ENCODE measurements at places on chromosomes 1 and 21.

DNA sequence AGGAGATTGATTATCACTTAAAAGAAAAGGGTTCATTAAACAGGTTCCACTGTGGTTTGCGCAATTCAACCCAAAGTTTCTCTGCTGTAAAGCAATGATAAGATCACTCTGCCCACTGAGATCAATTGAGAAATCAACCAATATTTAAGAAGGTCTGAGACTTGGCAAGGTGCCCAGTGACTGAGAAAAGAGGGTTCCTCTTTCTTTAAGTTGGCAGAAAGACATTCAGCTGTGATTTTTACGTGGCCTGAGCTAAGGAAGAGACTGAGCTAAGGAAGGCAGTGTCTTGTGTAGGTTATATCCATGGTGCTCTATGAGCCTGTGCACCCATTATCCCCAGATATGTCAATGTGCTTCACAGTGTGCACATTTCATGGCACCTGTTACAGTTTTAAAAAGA, 344.1 kb downstream of the DISC1 start:
- no peak for DNase-seq

DNA sequence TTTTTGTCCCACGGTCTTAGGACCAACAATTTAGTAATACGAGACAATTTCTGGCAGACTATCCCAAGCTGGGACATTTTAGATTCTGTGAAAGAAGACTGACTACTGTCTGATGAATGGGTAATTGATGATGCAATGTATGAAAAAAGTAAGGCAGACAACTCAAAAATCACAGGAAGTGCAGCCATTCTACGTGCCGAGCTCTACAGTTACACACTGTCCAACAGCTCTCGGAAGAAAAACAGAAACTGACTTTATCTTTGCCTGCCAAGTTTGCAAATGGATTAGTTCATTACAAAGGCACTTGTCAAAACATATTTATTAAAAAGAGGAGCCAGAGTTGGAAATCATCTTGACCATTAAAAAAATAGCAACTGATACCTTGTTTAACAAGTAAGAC, 31.3 kb downstream of the ZBTB8B start:
- peak; percentile 57 for DNase-seq

- DNase-seq: no peak
Observed at GRCh38 chr1:184576822-184577221, 177.8 kb downstream of the EDEM3 start.

DNA sequence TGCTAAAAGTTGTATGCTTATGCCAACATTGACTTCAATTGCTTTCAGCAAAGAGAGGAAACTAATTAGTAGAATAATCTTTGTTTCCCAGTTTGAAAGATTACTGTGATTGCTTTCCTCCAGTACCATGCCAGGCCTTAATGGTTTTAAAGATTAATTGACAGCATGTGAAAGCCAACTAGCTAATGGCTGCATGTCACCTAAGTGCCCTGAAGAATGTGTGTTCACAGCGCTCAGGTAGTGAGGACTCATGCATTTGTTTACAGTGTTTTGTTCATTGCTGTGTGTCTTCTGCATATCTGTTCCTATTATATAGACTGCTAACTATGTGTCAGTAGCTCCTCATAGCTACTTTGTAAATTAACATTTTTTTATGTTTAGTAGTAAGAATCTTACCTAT, 335.6 kb downstream of the LRRIQ3 start:
- DNase-seq: no peak

DNA sequence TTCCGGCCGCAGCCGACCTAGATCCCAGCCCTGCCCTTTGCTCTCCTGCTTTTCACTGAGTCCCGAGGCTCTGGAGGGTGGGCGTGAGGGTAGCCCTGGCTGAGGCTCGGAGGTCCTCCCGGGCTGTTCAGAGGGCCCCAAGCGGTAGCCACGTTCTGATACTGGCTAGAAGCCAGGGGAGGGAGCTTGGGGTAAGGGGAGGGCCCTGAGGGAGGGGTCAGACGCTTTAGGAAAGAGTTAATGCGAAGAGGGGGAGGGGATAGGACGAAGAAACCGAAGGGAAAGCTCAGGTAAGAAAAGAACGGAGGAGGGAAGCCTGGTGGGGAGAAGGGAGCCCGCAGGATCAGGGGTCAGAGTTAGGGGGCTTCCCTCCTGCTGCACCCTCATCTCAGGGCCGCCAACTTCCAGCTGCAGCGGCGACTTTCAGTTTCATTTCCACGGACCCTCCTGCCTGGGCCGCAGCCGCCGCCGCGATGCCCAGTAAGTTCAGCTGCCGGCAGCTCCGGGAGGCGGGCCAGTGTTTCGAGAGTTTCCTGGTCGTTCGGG, at the start of gene MOV10:
MOV10 (plus strand) TSS at position 220 of the 546 bp plus-strand sequence; CDS start at position 474, 254 bp downstream.
- no peak for DNase-seq

All from COLO829 (cell line).